ENCODE measurements at places on chromosomes 5 and 9.

DNA sequence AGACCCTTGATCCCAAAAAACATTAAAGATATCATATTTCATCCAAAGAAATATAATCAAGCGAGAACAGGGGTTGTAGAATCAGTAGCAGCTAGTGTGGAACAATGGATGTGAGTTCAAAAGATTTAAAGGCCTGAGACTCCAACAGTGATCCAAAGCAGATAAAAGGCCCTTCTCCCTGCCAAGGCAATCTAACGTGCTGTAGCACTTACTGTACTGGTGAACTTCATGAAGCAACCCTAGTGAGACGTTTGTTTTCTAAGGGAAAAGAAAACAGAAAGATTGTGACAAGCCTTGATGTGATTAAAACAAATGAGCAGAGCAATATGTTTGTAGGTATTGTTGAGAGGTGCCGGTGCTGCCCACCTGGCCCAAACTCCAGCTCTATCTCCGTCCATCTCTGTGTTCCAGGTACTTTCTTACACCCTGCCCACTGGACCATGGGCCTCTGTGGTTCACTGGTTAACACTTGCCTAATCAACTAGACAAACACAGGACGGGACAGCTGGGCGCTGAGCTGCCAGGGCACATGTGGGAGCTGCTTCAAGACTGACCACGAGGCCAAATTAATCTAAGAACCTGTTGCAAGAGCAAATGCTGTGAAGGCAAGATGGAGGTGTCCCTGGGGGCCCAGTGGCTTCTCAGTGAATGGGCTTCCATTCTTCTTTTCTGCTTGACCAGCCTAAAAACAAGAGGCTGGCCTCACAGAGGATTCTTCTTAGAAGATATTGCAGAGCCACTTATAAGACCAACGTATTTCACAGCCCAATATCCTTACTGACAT lies 265.5 kb downstream of the CWC27 start:
- DNase-seq = no peak

GRCh38 chr5:110094548-110094947 lies 404.8 kb downstream of the MAN2A1 start:
- no peak for DNase-seq

- DNase-seq = no peak
Observed at GRCh38 chr5:39361306-39361705, 3.0 kb downstream of the C9 start.

DNA sequence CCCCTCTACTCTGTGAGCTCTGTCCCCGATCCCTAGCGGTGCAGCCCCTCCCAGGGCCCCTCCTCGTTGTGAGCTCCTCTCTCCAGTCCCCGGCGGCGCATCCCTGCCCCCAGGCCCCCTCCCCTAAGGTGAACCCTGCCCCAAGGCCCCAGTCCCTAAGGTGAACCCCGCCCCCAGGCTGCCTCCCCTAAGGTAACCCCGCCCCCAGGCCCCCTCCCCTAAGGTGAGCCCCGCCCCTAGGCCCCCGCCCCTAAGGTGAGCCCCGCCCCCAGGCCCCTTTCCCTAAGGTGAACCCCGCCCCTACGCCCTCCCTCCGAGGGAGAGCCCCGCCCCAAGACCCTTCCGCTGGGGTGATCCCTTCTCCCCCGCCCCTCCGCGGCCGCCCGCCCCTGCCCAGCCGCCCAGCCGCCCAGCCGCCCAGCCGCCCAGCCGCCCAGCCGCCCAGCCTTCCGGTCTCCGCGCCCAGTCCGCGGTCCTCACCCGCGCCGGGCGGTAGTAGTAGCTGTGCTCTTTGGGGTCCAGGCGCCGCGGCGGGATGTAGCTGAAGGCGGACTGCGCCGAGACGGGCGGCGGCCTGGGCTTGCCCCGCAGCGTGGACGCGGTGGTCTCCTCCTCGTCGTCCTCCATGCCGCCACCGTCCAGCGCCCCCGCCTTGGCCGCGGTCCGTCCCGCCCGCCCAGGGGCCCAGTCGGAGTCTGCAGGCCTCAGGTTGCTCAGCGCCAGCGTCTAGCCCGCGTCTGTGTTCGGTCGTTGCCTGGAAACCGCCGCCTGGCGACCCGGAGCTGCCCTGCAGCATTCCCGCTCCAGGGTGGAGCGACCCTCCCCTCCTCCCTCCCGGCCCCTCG lies at the start of gene CFAP90:
Gene CFAP90, minus strand, starts transcription at position 739 of the 845 bp plus-strand sequence. Its CDS starts 112 bp downstream, at position 627.
- DNase-seq = no peak

DNA sequence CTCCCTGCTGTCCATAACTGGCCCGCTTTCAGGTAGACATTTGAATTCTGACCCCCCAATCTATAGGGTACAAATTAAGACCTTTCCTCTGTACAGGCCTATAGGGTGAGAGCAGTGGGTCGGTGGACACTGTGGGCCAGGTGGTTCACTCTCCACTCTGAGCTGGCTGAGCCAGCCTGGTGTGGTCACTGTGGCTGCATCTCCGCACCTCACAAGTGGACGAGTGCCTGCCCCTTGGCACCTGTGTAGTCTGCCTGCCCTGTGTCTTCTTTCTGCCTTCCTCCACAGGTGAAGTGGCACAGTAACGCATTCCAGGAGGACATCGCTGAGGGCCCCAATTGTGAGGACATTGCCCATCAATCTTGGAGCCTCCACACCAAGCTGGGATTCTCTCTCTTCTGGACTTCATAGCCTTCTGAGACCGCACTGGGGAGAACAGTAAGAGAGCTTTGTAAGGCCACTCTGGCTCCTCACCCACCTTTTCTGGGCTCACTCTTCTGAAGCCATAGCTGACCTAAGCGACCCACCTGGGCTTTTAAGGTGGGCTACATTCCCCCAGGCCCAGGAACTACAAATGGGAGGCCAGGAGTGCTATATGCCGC lies 33.5 kb upstream of the JADE2 start:
- no peak for DNase-seq

All from left renal pelvis (tissue), 4 donors.